Activated CD8-positive, alpha-beta memory T cell treated with anti-CD3 and anti-CD28 coated beads for 36 hours (primary cell): ENCODE measurements at places on chromosomes 7 and 10. TPM values are rescaled to one million over a fixed set of nuclear protein-coding genes. Genes with fewer than 3 reads are reported as not detected.

Gene ZNF467
- not detected for total RNA-seq

Gene CALHM3
- not detected for total RNA-seq

Gene GIMAP4
- 30.9 TPM for total RNA-seq

Gene LRIT1
- not detected for total RNA-seq

Gene HYAL4
- total RNA-seq: not detected
